NAMALWA (cell line): ENCODE measurements at places on chromosomes 6 and 20.

DNA sequence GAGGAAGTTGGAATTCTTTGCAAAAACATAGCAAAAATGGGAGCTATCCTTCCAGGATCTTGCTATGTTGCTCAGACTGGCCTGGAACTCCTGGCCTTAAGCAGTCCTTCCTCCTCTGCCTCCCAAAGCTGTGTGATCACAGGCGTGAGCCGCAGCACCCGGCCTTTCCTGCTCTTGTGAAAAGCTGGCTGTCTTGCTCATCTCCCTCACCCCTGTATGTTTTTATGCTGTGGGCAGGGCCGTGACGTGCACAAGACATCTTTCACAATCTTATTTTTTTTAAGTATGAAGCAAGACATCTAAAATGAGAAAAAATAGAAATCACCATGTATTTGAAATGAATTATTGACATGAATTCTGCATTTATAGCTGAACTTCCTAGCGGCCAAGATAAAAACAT lies 110.4 kb downstream of the SAMD5 start:
- DNase-seq = no peak

- no peak for DNase-seq
These were observed 8.7 kb downstream of the NCOA5 start for GRCh38 chr20:46081074-46081473.

- DNase-seq = no peak
These were observed 4.6 kb downstream of the EGFL8 start for GRCh38 chr6:32168807-32169591.

DNA sequence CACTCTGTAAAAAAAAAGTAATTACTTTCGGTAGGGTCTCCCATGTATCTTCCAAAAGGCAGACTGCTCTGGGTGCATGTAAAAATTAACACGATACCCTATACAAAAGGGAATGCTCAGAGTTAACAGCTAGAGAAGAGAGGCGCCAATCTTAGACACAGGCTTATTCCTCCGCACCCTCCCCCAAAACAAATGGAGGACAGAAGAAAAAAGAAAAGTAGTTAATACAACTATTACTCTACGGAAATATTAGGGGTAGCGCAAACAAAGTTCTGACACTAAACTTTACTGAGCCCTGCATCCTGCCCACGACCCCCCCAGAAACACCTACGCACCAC lies 331 bp upstream of the UFL1 start:
- DNase-seq = no peak

- DNase-seq = no peak
These were observed 35.2 kb upstream of the SASH1 start for GRCh38 chr6:148307405-148307804.

GRCh38 chr6:72579865-72580264 lies 42.0 kb upstream of the KCNQ5 start:
- DNase-seq = no peak

DNA sequence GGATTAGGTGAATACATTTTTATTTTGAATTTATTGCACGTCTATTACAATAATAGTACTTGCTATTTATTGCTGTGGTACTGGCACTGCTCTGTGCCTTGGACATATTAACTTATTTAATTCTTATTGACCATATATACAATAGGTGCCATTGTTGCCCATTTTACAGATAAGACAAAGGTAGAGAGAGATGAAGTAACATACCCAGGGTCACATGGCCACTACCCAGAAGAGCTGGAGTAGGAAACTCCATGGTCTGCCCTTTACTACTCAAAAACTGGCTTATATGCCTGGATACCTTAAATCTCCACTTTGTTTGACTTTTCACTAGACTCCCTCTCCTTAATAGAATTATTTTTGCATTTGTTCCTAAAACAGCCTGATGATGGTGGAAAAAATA lies 67.5 kb downstream of the ADGRG6 start:
- DNase-seq = no peak

DNA sequence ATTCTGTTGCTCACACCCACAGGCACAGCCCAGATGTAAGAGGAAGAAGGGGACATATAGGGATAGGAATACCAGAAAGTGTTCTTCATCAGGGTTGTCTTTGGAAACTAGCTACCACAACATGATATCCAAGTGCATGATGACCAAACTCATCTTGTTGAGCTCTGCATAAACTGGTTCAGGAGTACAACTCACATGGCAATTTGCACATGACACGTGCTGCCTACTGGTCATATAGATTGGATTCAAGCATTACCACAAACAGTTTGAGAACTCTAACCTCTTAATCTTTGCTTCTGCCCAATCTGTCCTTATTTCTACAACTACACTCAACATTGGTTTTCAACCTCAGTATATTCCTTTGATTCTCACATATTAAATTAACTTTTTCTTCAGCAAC lies 184.7 kb upstream of the PCSK2 start:
- no peak for DNase-seq

GRCh38 chr6:20312606-20313005 lies 89.1 kb upstream of the E2F3 start:
- no peak for DNase-seq

DNA sequence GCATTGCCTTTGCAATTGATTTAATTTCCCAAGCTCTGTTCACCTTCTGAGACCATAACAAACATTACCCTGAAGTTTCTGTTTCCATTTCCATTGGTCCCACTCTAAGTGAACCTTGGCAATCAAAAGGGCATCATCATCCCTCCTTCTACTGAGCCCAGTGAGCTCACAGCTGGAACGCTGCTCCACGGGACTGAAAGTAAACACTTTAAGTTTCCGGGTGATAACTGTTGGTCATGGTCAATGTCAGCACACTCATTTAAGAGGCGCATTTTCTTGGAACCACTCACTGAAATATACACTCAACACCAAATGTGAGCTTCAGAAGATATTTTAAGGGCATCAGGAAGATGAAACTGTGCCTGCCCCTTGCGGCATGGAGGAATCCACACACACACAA lies 37.1 kb upstream of the RPS6KA2 start:
- DNase-seq = no peak

GRCh38 chr20:50172347-50173013 lies 18.1 kb upstream of the CEBPB start:
- no peak for DNase-seq

DNA sequence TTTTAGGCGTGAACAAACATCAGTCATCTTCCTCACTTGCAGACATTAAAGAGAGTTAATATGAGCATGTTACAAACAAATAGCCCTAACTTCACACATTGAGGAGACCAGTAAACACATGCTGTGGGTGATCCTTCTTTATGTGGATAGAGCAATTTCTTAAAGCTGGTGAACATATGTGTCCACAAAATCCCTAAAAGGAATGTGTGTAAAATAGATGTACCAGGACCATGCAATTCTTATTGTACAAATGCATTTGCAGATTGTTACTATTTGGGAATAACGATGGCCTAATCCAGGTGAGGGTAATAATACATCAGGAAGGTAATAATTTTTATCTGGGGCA lies 228.9 kb downstream of the ALDH8A1 start:
- DNase-seq = no peak

GRCh38 chr6:128149796-128150195 lies 248.9 kb upstream of the THEMIS start:
- DNase-seq = no peak

GRCh38 chr6:142152746-142153145 lies 5.7 kb downstream of the VTA1 start:
- DNase-seq = no peak

GRCh38 chr20:45115829-45116228 lies 855 bp upstream of the WFDC5 start:
- no peak for DNase-seq

DNA sequence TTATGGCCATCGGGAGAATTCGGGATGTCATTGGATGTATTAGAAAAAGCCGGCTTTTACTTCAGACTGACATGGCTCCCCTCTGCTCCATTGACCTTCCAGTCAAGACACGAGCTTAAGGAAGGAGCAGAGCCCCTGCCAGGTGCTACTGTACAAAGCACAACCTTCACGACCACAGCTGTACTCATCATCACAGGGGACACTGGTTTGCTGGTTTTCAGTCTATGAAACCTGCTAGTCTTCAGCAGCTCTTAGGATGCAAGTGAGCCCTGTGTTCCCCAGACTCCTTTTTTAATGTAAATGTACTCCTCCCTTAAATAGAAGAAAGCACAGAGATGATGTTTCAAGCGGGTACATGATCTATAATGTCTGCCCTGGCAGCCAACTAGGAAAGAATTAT lies 1.9 kb upstream of the TRAPPC3L start:
- no peak for DNase-seq

DNA sequence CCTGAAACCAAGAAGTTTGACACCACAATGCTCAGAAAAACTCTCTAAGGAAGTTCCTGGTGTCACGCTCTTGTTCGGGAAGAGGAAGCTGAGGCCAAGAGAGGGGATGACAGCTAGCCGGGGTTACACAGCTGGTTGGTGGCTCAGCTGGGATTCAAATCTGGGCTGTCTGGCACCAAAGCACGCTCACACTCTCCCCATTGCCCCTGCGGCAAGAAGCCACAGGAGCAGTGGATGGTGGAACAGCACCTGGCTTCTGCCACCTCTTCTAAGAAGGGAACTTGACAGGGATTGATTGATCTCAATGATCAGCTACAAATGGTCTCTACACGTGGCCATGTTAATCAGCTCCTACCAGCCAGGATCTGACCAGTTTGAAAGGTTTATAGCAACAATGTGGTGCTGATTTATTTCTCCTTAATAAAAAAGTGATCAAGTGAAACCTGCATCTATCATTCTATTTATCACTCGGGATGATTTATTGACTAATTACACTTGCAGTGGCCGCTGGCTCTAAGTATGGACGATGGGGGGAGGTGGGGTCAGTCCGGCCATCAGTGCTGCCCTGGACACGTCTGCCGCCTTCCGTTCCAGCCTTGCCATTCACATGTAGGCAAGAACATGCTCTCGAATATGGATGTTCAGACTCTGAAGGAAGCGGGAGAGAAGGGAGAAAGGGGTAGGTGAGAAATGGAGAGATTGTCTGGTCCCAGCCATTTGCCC lies 71.9 kb upstream of the TOP1 start:
- no peak for DNase-seq

DNA sequence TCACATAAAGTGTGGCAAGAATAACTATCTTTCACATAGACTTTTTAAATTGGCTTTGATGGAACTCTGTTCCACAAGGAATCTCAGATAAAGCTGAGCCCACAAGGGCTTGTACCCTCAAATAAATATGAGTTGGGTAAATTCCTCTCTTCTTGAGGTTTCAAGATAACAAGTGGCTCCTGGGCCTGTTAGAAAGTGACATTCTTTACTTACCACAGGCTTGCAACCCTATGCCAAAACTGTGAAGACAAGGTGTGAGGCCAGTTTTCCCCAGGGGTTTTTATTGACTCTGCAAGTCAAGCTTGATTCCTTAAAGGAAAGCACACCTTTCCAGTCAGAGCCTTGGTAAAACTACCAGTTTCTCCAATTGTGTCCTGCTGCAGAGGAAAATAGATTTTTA lies 664.8 kb upstream of the GJE1 start:
- DNase-seq = no peak

DNA sequence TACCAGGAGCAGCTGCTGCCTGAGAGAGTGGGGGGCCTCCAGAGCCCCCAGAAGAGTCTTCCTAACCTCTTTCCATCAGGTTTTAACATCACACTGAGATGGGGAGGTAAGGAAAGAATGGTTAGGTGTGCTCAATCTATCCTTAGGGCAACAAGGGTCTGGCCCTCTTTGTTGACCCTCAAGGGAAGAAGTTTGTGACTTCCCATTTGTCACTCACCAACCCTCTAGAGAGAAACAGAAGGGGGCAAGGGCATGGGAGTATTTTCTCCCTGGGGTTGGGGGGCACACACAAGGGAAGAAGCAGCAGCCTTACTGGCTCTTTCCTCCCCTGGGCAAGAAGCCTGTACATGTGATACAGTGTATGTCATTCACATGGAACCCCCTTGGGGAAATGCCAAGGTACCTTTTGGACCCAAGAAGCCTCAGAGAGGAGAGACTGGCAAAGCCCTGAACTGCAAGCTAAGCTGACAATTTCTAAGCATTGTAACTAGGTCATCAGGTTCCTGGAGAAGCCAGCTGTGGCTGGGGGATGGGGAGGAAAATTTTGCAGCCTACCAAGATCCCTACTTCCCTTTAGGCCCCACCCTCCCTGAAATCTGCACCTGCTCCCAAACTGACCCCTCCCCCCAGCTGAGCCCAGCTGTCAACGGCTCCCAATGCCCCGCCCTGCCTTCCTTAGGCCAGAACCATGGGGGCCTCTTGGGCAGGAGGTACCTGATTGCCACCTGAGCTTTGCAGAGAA lies 14.5 kb downstream of the BCL2L1 start:
- peak; percentile 64 for DNase-seq

- DNase-seq = no peak
These were observed 230.6 kb downstream of the TSHZ2 start for GRCh38 chr20:53202777-53203176.

GRCh38 chr20:62367633-62368391 lies 700 bp upstream of the LAMA5 start:
- peak; percentile 63 for DNase-seq

GRCh38 chr6:11769244-11769643 lies 9.4 kb downstream of the ADTRP start:
- DNase-seq = no peak

DNA sequence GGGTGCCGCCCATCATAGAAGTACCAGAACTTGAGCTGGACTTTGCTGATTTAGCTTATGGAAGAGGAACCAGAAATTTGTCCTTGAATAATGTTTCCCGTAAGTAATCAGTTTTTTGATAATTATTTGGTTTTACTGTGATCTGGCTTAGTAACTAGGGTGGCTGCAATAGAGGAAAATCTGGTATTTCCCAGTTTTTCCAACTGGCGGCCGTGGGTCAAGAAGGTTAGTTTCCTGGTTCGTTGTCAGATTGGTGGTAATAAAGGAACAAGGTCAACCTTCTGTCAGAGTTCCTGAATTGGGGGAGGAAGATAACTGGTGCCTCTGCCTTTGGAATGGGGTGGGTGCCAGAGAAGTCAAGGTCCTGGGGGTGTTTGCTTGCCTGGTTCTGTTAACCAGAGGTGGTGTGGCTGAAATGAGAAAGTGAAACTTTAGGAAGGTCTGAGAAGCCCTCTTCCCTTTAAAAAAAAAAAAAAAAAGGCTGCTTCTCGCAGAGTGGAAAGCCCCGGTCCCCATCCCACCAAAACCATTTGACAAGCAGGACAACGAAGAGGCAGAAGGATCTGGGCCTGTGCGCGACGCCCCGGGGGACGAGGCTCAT lies at the start of gene CALHM6:
TSS of gene CALHM6 (plus strand) at position 45 of the 601 bp plus-strand sequence. CDS start at position 600, 555 bp downstream.
- DNase-seq = no peak
